ENCODE measurements at places on chromosomes 12 and 14.
A peak's percentile ranks its signal among the peaks of the same experiment; 100 is the strongest.

DNA sequence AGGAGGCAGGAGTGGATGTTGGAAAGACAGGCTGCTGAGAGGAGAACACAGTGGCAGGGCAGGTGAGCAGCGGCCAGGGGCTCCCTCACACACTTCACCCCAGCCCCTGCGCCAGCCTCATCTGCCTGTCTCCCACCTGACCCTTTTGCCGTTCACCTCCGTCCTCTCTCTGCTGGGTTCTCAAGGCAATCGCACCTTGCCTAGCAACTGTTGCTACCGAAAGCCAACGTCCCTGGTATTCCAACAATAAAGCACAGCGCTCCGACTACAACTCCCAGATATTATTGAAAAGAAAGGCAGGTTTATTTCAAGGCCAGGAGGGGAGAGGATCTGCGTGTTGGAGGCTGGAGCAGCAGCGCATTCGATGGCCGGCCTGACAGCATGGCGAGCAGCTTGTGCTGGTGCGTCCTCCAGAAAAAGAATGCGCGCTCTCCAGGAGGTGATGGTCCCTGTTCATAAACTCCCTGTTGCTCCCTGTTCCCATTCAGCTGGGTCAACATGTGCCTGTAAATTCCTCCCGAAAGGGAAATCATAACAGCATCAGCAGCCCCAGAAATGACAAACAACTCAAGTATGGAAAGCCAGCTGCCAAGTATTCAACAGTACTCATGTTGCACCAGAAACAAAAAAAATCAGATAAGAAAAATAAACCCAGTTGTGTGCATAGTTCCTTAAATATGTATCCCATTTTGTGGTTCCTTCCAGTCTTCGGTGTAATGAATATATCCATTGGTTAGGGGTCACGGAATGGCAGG is 153.0 kb upstream of the DIO3 start:
- DNase-seq, result peak; percentile 54

- no peak for DNase-seq
These were observed 21.9 kb downstream of the KDM2B start for GRCh38 chr12:121558956-121559355.

- no peak for DNase-seq
These were observed 86.7 kb downstream of the PCNX1 start for GRCh38 chr14:70993931-70994330.

DNA sequence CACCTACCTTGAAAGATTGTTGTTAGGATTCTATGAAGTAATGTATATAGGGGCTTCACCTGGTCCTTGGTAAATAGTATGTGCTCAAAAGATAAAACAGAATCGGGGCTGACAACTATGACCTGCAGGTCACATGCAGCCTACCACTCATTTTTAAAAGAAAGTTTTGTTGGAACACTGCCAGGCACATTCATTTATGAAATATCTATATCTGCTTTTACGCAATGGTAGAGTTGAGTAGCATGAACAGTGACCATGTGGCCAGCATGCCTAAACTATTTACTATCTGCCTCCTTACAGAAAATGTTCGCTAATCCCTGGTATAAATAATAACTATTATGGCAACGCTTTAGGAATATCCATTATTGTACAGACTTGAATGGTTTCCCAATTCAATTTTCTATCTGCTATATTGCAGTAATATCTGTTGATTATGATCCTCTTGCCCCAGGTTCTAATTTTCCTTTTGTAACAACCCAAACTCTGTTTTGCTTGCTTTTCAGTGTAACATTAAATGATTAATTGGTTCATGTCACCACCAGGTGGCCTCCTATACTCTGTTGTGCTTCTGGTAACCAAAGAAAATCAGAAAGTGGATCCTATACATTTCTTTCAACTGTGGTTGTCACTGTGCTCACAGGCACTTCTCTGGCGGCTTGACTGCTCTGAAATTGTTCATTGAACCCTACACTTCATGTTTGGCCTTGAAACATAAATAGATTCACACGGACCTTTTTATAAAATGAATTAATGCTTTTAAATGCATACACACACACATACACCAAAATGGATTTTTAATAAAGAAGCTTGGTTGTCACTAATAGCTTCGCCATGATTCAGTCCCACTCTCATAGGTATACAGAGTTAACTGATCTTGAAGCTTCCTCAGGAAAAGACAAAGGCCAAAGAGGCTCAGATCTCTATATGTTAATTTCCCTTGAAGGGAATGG is 227.7 kb upstream of the NPAS3 start:
- no peak for DNase-seq

- DNase-seq, result no peak
These were observed 74.8 kb upstream of the FOXN3 start for GRCh38 chr14:89491711-89492381.

All from fibroblast of skin of left biceps (primary cell).